ENCODE measurements at places on chromosomes 1 and 21.

- DNase-seq = no peak
Measured at GRCh38 chr1:34847094-34847493, 12.5 kb downstream of the SMIM12 start.

GRCh38 chr1:154386643-154387352 is 18.3 kb upstream of the IL6R start:
- no peak for DNase-seq

GRCh38 chr1:176964687-176965086 is 199.8 kb downstream of the ASTN1 start:
- DNase-seq = no peak

DNA sequence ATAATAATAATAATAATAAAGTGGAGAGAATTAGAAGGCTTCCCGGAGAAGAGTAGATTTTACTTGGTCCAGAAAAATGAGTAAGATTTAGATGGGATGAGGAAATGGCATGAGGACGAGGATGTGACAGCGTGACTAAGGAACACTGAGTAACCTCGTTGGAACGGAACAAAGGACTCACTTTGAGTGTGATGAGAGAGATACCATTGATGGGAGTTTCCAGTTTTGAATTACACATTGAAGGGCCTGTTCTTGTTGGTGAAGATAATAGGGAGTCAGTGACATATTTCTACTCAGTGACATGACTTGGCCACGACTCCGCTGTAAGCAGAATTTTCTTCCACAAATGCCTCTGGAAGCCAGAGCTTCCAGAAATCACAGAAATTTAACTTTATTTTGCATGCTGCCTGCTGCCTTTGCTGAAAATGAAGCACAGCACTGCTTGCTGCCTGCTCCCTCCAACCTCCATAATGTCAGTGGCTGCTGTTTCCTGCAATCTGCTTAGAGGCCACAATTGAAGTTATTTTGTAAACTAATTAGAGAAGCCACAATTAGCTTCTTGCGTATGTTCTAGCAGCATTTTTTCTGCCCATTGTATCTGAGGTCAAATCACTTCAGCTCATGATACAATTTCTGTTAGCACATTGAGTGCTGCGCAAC is 33.7 kb upstream of the FBXO28 start:
- DNase-seq = no peak

DNA sequence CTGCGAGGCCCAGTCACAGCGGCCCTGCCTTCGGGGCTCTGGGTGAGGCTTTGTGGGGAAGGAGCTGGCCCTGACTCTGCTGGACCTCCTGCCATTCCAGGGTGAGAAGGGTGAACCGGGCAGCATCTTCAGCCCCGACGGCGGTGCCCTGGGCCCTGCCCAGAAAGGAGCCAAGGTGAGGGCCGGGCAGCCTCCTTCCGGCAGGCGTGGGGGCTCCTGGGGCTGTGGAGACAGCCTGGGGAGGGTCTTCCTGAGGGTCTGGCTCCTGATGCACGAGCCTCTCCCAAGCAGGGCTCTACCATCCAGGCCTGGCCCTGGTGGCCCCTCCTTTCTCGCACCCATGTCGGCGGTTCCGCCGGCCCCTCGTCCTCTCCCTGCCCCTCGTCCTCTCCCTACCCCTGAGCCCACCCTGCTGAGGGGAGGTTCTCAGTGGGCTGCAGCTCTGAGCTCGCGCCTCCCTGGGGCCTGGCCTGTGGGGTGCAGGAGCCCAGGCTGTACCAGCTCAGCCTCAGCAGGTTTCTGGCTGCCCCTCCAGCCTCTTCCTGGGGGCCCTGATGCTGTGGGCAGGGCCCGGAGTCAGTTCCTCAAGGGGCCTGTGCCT is 48.7 kb downstream of the SLC19A1 start:
- no peak for DNase-seq

- DNase-seq = no peak
Measured at GRCh38 chr1:160723332-160723731, 11.7 kb upstream of the CD48 start.

DNA sequence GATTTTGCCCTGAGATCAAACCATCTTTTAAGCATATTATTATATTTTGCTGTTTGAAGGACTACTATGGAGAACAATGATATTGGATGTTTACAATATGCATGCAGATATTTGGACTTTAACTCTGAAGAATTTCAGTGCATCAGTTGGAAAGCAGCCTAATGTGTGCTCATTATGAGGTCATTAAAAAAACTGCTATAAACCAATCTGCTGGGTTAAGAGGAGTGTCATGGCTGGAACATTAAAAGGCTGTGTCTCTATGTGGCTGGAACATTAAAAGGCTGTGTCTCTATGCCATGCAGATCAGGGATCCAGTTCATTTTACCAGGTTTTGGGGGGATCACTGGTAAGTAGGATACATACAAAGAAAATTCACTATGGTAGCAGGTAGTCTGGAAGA is 77.6 kb downstream of the SPATA46 start:
- DNase-seq = no peak

- DNase-seq = no peak
Measured at GRCh38 chr1:170634824-170635410, 29.0 kb upstream of the PRRX1 start.

DNA sequence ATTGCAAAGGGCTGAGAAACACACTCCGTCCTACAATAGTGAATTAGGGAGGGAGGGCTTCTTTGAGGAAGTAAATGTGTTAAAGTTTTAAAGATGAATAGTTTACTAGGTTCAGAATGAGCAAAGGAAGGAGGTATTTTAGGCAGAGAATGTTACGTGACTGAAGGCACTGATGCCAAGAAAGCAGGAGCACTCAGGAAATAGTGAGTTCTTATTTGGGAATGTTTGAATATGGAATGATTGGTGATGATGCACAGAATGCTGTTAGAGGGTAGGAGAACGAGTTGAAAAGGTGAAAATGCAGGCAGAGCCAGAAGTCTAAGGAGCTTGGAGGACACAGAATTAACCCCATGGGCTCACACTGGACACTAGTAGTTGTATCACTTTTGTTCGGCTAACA is 108.0 kb downstream of the NRIP1 start:
- no peak for DNase-seq

Measured in amygdala (tissue), 56 donors.